IPS DF 19.7 (cell line): ENCODE measurements at places on chromosomes 16 and 17.

DNA sequence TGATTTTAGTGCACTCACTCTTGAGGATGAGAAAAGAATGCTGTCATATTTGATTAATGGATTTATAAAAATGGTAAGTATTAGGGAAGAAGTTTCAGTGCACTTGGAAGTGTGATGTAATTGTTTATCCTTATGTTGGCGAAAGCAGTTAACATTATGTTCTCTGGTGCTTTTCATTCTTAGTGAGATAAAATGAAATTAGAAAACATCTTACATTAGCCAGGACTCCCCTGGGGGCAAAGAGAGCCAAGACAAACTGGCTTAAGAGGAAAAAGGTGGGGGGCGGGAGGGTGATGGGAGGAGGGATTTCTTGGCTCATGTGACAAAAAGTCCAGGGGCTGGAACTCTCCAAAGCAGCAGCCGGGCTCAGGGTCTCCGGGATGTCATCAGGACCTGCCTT, 73.2 kb downstream of the KNOP1 start:
- DNase-seq = no peak

DNA sequence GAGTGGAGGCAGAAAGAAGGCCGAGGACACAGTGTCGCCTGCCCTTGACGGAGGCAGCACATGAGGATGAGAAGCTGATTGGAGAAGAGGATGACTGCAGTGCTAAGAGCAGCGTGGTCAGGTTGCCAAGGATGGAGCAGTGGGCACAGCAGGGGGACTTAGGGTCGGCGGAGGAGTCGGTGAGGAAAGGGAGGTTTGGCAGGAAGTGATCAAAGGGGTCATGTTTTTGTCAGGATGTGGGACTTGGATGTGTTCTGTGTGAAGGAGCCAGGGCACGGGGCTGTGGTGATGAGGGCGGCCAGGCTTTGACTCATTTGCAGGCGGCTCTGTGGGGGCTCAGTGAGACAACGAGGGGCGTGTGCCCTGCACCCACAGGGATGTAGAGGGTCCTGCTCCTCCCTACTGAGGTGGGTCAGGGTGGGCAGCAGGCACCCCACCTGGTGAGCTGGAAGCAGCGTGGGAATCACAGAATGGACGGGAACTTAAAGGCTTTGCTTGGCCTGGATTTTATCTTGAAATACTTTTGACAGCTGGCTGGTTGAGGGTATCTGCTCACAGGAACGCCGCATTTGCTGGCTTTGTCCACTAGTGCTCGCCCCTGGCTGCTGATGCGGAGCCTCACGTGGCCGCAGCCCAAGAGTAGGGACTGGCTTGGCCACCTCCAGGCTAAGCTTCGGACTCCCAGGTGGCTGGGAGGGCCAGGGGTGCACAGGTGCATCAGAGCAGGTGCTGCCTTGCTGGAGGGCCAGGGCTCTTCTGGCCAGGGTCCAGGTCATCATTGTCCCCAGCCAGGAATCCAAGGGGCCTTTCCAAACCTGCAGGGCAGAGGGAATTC, 6.0 kb downstream of the MPG start:
- no peak for DNase-seq

DNA sequence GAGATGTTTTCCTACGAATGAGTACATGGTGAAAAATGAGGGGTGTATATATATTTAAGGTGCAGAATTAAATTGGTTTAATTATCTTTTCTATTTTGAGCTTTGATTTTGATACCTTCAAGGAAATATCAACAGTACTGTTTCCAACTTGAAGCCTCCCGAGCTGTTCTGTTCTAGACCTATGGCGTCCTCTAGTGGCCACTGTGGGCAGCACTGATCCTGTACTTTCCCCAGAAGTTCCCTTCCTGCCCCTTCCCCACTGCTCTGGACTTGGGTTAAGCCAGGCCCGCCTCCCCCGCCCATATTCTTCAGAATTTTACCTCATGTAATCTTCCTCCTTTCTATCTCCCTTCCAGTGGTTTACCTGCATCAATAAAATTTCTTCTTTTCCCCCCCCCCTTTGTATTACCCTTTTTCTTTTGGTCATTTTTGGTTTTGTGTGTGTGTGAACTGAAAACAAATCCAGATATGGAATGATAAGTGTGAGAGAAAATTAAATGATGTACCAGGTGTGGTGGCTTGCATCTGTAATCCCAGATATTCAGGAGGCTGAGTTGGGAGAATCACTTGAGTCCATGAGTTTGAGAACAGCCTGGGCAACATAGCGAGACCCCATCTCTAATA, 1643.5 kb downstream of the TP53TG3F start:
- DNase-seq = no peak

- DNase-seq = no peak
Observed at GRCh38 chr17:36779550-36779949, 157.7 kb upstream of the LHX1 start.

GRCh38 chr17:66426397-66427033, 124.1 kb downstream of the PRKCA start:
- peak; percentile 28 for DNase-seq

DNA sequence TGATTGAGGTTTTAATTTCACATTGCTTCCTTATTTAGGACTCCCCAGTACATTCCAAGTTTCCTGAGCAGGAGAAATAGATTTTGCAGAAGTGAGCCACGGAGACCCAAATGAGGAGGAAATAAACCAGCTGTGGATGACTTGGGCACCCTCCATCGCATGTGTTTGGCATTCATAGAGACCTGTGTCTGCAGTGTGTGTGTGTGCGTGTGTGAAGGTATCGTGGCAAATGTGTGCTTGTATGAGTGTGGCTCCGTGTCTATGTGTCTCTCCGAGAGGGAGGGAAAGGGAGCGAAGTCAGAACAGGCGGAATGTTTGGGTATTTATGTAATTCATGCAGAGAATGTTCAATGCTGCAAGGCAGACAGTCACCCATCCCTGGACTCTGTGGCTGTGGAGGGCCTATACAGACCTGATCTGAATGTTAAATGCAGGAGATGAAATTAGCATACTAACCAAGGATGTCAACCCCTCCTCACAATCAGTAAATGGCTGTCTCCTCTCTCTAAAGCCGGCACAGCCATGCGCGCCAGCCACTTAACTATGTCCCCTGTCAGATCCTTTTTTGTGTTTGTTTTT, 186.0 kb upstream of the ZFHX3 start:
- DNase-seq = no peak

DNA sequence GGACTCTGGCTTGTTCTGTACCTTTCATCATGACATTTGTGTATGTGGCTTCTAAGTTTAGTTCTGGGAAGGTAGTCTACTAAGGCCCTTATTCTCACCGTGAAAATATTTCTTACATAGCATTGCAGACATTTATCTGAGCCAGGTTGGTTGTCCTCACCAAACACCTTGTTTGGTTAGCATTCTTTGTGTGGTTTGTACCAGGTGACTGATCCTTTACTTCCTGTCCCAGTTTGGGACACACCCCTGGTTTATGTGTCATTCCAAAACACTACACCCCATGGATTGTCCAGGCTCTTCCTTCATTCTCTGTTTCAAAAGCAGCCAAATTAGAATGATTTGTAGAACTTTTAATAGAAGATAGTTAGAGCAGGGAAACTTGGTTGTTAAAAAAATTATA, 23.2 kb upstream of the DUSP14 start:
- no peak for DNase-seq
